ENCODE measurements at places on chromosomes 11 and 22.

DNA sequence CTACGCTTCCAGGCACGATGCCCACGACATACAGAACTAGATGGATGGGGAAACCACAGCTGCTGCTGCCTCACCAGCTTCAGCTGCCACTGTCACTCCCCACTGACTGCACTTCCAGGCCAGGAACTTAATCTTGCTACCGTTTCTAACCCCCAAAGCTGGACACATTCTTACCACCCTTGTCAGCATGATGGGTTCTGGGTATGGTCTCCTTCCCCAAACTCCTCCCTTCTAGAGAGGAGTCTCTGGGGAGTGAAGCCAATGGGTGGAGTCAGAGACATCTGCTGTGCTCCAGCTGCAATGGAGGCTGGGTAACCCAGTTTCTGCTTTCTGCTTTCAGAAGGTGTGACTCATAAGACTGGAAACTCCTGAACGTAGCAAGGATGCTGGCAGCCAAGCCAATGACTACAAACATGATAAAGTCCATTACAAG, 87.0 kb upstream of the THY1 start:
- DNase-seq: peak; percentile 79

GRCh38 chr11:2804701-2805387, 80.7 kb downstream of the CDKN1C start:
- no peak for DNase-seq

DNA sequence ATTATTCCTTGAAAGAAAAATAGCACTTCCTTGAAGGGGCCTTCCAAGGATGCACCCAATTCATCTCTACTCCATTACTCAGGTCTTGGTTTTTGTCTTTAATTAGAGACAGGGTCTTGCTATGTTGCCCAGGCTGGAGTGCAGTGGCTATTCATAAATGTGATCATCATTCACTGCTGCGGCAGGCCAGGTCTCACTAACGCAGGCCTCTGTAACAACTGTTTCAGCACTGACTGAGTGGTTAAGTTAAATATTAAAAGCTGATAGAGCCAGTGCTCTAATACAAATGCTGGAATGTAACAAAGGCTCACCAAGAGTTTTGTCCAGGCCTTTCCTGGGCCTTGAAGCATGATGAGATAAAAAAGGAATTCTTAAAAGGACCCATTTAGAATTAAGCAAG, 61.4 kb upstream of the GNAZ start:
- DNase-seq: no peak

- no peak for DNase-seq
Measured at GRCh38 chr22:42560781-42561180, 7.0 kb downstream of the SERHL2 start.

- DNase-seq: no peak
Measured at GRCh38 chr11:63882555-63883242, 34.3 kb downstream of the RCOR2 start.

DNA sequence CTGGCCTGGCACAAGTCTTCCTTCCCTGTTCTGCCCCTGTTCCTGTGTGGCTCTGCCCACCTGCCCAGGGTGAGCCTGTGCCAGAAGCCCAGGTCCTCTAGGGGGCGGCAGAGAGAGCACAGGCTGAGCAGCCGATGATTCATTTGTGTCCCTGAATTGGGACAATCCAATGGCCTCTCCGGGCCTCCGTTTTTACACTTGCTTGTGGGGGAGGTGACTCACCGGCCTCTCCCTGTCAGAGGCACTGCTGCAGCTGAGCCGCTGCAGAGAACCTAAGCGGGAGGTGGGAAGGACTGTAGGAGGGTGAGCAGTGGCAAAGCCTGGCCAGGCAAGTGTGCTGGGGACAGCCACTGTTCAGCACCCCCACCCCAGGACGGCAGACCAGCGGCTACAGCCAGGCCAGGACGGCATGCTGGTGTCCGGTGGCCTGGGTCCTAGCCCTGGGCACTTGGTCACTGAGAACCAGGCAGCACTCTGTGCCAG, 65.2 kb upstream of the LMO1 start:
- DNase-seq: peak; percentile 37

GRCh38 chr11:86644291-86644690, 28.1 kb downstream of the ME3 start:
- DNase-seq: no peak

GRCh38 chr22:23263651-23264555, 83.6 kb downstream of the BCR start:
- no peak for DNase-seq

GRCh38 chr11:26143566-26144290, 188.2 kb upstream of the ANO3 start:
- DNase-seq: no peak

DNA sequence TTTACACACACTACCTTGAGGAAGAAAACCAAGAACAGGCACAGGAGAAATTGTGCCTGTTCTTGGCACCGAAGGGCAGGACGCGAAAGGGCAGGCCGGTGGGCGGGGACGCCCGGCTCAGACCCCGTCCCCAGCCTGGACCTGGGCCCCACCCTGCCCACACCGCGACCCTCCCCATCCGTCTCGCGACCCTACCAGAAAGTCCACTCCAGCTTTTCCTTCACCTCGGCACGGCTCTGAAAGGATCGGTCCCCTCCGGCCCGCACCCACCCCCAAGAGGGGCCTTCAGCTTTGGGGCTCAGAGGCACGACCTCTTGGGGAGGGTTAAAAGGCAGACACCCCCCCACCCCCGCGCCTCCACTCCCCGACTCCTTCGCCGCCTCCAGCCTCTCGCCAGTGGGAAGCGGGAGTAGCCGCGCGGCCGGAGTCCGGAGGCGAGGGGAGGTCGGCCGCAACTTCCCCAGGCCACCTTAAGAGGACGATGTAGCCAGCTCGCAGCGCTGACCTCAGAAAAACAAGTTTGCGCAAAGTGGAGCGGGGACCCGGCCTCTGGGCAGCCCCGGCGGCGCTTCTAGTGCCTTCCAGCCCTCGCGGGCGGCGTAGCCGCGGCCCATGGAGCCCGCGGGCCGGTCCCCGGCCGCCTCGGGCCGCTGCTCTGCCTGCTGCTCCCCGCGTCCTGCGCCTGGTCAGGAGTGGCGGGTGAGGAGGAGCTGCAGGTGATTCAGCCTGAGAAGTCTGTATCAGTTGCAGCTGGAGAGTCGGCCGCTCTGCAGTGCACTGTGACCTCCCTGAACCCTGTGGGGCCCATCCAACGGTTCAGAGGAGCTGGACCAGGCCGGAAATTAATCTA, 4.4 kb downstream of the SEC14L6 start:
- no peak for DNase-seq

DNA sequence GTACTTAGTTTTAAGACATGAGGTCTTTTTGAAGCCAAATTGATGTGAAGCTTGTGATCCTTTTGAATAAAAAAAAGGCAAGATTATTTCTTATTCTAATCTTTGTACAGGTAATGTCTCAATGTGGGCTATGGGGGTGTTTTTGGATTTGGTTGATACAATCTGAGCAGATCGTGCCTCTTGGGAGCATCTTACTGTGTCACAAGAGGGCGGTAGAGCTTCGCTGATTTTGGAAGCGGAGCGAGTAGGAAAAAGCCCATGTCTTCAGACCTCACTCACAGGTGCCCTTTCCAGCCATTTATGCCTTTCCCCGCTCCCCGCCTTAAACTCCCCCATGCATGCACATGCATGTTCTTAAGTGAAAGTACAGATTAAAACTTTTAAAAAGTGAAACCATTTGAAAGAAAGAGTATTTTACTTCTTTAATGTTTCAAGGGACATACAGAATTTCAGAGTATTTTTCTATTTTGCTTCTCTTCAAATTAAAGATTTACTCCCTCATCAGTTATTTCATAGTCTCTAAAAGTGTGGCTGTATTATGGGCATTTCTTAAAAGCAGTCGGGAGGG, 18.8 kb downstream of the DDX25 start:
- DNase-seq: peak; percentile 39

- DNase-seq: no peak
Measured at GRCh38 chr11:37110385-37110784, 512.3 kb upstream of the RAG2 start.

GRCh38 chr11:72411623-72412419, 22.5 kb downstream of the CLPB start:
- DNase-seq: no peak

GRCh38 chr11:16890442-16890841, 123.8 kb downstream of the PLEKHA7 start:
- DNase-seq: no peak

Data from fibroblast of skin of left quadriceps (primary cell).